ENCODE measurements at places on chromosomes 5 and 9.

DNA sequence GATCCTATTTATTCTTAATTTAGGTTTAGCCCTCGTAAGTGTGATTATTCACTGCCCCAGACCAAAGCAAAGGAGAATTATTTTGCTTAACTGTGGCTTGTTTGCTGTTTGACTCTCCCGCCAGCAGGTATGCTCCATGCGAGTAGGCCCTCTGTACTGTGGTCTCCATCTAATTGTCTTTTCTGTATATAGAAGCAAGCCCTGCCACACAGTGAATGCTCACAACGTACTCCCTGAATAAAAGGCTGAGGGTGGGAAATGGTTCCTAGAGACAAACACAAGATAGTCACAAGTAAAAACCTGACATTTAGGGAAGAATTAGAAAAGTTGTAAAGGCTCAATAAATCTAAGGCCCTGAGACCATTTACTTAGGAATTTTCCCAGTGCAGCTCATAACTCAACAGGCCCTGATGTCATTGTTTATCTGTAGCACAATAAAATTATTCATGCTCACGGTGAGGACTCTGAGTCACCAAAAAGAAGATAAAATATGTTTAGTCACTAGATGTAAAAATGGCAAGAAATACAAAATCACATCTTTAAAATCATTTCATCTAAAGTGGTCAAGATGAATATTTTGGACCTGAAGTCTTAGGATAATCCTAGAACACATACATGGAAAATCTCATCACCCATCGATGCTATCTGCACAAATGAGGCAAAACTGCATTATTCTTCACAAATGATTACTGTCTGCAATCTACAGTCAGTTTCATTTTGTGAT, 473.2 kb downstream of the ENC1 start:
- DNase-seq: peak; percentile 80

- no peak for DNase-seq
Measured at GRCh38 chr5:139027150-139027549, 152.0 kb upstream of the LRRTM2 start.

DNA sequence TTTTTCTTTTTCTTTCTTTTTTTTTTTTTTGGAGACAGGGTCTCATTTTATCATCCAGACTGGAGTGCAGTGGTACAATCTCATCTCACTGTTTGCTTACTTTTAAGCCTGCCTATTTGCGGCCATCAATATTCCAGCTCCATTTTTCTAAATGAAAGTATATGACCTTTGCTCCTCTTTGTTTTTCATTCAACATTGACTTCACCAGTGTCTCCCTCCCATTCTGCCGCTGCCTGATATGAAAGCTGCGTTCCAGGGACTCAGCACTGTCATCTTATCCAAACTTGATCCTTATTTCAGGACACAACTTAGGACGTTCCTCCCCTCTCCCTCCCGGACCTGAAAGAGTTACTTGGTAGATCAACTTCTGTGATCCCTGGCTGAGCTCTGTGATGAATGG, 73.6 kb downstream of the LRRC70 start:
- no peak for DNase-seq

- DNase-seq: no peak
Measured at GRCh38 chr9:84583866-84584265, 85.7 kb upstream of the NTRK2 start.

DNA sequence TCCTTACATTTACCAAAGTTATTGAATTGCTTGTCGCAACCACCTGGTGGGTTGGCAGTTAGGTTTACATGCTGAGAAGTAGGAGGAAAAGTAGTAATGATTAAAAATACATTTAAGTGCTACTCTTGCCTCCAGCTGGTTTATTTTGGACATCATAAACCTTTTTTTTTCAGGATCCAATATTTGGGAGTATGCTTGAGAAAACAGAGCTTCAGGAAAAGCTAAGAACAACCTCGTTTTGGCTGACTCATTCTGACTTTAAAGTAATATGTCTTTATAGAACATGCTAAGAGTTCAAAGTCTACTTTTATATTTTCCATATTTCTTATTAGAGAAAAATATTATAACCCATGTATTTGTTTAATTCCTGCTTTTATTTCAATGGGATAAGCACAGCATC, 41.7 kb upstream of the BNC2 start:
- DNase-seq: no peak

- no peak for DNase-seq
Measured at GRCh38 chr5:11050596-11051304, 289.7 kb upstream of the DAP start.

GRCh38 chr9:80883426-80883825, 805.9 kb downstream of the TLE1 start:
- no peak for DNase-seq

- DNase-seq: no peak
Measured at GRCh38 chr5:40685976-40686486, 6.3 kb downstream of the PTGER4 start.

DNA sequence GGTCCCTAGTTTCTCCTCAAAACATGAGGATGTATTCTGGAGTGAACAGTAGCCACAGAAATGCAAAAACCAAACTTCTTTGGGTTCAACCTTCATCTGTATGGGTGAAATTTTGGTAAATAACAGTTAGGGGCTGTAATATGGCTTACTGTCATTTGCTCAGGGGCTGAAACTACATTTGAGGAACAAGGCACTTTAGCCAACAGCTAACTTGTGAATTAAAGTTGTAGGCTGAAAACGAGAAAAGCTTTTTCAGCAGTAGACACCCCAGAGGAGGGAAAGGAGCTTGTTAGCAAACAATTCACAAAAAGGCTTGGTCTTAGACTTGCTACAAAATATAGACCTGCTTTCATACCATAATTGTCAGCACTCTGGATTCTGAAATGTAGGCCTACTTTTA, 6.6 kb downstream of the TMEM171 start:
- no peak for DNase-seq

- DNase-seq: no peak
Measured at GRCh38 chr9:93958819-93959682, 3.9 kb upstream of the BARX1 start.

DNA sequence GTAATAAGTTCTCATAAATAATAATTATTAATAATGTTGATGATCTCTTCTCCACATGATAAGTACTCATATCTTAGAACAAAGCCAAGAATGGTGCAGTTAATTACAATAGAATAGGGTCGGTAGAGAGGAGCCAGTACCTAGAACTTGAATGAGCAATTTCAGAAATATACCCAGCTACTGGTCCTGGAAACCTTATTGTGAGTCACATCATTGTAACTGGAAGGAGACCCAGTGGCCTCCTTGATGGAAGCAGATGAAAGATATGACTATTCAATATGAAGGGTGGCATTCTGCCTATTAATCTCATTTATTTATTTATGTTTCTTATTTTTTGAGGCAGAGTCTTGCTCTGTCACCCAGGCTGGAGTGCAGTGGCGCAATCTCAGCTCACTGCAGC, 37.7 kb upstream of the SHOC1 start:
- no peak for DNase-seq

- no peak for DNase-seq
Measured at GRCh38 chr9:69421908-69422801, 97.1 kb downstream of the ENTREP1 start.

Data from GM04504 (cell line).